Kidney (tissue), 22 donors: ENCODE measurements at places on chromosomes 7 and 10.

DNA sequence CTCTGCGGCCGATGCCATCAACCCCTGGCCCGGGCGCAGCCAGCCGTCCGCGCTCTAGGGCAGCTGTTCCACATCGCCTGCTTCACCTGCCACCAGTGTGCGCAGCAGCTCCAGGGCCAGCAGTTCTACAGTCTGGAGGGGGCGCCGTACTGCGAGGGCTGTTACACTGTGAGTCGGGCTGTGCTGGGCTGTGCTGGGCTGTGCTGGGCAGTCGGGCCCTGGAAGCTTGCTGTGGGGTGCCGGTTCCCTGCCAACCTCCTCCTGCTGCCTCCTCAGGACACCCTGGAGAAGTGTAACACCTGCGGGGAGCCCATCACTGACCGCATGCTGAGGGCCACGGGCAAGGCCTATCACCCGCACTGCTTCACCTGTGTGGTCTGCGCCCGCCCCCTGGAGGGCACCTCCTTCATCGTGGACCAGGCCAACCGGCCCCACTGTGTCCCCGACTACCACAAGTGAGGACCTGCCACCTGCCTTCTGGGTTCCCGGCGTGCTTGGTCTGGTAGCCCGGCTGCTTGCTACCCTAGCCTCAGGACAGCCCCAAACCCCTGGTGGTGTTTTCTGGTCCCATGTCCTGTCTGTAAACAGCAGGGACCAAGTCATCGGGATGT lies 7.5 kb downstream of the ZYX start:
- DNase-seq: no peak

DNA sequence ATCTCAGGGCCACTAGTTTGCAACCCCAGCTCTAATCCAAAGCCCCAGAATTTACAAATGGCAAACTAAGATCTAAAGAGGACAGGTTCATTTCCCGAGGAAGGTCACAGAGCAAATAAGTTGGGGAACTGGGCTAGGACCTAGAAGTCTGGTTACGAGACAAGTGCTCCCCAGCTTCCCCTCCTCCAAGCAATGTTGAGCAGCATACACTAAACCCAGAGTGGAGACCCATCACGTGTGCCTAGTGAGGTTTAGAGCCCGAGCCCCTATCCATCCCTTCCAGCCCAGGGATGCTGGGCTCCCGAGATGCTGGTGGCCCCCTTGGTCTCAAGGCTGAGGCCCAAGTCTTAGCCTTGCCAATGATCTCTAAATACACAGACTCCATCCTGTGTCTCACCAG lies 209.5 kb upstream of the ZMIZ1 start:
- no peak for DNase-seq

DNA sequence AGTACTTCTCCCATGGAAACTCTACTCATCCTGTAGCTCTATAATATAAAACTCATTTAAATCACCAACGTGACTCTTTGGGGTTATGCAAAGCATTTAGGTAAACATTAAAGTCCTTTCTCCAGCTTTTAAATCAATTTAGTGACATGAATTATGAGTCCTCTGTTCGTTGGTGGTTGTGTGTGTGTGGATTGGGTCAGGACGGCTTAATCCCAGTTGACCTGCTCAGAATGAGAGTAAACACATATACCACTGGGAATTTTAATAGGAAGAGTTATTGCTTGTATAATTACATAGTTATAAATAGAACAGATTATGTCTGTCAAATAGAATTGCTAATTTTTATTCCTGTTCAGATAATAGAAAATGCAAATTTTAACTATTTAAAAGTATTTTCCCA lies 30.7 kb upstream of the ADCY1 start:
- DNase-seq: no peak

- DNase-seq: no peak
Observed at GRCh38 chr7:95910341-95910740, 138.0 kb downstream of the DYNC1I1 start.

GRCh38 chr7:149624006-149624405 lies 126.4 kb upstream of the ZNF746 start:
- peak; percentile 79 for DNase-seq

GRCh38 chr7:116426428-116427156 lies 72.9 kb upstream of the CAV2 start:
- DNase-seq: no peak

GRCh38 chr10:113033991-113034390 lies 83.9 kb downstream of the TCF7L2 start:
- DNase-seq: no peak

DNA sequence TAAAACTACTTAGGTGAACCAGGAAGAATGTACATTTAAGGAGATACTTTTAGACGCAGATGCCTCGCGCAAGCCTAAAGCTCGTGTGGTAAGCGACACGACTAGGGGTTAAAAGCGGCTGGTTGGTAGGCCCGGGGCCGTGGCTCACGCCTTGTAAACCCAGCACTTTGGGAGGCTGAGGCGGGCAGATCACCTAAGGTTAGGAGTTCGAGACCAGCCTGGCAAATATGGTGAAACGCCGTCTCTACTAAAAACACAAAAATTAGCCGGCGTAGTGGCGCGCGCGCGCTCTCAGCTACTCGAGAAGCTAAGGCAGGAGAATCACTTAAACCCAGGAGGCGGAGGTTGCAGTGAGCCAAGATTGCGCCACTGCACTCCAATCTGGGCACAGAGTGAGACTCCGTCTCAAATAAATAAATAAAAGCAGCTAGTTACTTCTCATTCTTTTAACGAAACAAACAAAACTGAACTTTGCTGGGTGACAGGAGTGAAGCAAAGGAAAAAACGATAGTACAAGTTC lies 879 bp downstream of the NUDT5 start:
- peak; percentile 47 for DNase-seq

GRCh38 chr10:15251791-15252380 lies 83.4 kb upstream of the NMT2 start:
- no peak for DNase-seq

DNA sequence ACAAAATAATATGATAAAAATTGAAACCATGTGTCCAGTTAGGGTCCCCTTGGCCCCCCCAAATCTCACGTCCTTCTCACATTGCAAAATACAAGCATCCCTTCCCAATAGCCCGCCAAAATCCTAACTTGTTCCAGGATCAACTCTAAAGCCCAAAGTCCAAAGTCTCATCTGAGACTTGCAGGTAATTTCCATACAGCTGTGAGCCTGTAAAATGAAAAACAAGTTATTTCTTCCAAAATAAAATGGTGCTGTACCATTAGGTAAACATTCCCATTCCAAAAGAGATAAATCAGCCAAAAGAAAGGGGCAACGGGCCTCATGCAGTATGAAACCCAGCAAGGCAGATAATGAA lies 51.0 kb upstream of the COBL start:
- no peak for DNase-seq

DNA sequence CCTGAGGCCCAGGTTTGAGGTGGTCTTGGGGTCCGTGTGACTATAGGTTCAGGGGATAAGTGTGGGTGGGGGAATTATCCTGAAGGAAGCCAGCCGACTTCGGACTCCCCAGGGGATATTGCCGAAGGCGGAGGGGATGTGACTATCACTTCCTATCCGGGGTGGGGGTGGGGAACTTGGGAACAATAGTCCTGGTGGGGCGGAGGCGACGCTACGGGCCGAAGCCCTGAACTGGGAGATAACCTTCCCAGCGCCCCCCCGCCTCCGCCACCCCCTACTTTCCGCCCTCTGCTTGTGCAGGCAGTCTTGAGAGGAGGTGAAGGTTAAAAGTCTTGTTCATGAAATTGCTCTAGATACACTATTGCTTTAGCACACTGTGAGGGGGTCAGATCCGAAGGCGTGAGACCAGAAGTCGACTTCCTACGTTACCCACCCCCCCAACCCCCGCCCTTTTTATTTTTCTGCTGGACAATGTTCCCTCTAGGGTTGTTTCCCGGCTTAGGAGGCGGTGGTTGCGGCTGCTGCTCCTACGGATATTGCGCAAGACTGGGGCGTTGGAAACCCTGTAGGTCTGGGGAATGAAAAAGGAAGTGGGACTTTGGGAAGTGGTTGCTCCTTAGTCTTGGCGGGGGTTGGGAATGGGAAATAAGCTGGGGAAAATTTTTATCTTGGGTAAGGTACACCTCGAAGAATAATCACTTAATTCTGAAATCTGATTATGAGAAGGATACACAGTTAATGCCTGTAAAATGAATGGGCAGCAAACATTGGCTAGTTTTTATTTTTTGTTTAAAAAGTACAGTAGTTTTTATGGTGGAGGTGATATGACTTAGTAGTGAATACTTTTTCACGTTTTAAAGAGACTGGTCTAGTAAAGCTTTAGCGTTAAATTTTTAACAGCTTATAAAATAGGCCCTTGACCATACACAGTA lies 1.5 kb downstream of the PTPN12 start:
- peak; percentile 79 for DNase-seq

GRCh38 chr10:36504758-36505157 lies 620.6 kb upstream of the ANKRD30A start:
- DNase-seq: no peak

DNA sequence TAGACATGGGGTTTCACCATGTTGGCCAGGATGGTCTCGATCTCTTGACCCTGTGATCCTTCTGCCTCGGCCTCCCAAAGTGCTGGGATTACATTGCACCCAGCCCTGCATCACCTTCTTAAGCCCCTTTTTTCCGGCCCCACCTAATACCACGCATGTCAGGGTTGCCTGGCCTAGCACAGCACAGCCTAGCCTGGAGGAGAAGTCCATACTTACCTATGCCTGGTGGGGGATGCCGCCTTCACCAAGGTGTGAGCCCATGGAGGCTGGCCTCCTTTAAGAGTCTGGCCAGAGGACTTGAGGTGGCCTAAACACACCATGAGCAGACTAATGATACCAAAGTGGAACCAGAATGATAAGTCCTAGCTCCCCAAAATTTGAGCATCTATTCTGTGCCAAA lies 22.0 kb upstream of the CUX1 start:
- no peak for DNase-seq

DNA sequence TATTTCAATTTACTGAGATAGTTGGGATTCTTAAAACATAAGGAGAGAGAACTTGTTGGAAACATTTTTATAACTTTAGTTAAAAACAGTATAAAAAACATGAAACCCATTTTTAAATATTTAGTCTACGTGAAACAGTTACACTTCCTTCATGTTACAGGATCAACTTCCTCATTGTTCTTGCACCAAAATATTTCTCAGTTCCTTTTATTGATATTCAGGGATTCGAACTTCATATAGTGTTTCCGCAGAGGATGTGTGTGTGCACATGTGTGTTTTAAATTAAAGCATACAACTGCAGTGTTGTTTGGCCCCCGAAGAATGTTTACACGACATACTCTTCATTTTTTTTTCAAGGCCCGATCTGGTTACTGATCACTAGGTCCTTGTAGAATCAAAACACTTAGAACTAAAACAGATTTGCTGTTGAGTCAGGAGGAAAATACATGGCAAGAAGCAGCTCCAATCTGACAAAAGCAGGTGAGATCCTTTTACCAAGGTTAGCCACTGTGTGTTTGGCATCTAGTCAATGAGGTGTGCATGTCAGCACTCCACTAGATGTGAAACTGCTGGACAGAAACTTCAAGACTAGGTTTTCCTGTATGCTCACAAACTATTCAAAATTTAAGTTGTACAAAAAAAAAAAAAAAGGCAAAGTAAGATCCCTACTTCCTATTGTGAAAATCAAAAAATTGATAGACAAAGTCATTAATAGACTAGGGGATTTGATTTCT lies 60.4 kb downstream of the INSYN2A start:
- no peak for DNase-seq

DNA sequence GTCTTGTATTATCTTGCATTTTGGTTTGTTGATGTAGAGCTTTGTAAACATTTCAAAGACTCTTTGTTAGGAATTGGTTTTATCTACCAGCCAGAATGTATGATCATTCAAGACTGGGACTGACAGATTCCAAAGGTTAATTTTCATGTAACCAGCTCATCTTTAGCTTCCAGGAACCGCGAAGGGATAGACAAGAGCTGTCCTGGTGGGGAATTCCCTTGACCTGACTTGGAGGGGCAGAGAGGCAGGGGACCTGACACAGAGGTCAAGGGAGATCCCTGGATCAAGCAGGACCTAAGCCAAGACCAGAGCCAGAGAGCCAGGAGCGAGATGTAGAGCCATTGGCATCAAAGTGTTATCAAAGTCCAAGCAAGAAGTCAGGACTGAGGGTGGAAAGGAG lies 6.6 kb upstream of the LOXL4 start:
- DNase-seq: no peak

- DNase-seq: no peak
Observed at GRCh38 chr7:123872908-123873307, 27.9 kb downstream of the HYAL4 start.

GRCh38 chr7:30276203-30276900 lies 8.0 kb upstream of the ZNRF2 start:
- DNase-seq: peak; percentile 66

DNA sequence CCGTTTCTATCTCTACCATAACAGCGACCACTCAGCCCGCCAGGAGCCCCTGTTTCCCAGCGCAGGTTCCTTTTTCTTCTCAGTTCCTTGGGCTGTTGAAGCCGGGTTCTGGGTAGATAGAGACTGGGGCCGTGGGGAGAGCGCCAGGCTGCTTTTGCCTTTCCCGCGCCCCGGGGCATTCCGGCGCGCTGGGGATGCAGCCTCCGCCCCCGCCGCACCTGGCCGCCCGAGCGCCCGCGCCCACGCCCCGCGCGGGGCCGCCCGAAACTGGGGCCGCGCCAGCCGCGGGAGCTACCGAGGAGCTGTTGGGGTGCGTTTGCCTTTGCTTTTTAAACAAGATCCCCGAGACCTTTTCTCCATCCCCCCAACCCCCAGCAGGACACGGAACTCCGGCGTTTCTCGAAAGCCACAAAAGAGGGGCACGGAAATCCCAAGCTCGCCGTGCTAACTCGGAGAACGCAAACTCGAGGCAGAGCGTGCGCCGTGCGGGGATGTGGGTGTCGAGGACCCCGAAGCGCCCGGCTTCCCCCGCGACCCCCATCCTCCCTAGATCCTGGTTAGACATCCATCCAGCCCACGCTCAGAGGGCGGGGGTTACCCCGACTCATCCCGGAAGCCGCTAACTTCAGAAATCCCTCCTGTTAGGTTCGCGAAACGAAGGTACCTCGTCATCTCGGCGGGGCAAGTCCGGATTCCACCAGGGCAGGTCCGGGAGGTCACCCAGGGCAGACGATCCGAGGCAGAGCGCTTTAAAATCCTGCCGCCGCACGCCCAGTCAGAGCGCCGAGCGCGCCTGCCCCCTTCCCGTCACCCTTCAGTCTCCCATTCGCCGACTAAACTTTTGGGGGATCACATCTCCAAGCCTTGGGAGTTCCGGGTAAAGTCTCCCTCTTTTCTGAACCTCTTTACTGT lies 1.0 kb downstream of the GRM8 start:
- DNase-seq: peak; percentile 15

GRCh38 chr10:58531084-58531695 lies 18.5 kb downstream of the BICC1 start:
- peak; percentile 53 for DNase-seq

DNA sequence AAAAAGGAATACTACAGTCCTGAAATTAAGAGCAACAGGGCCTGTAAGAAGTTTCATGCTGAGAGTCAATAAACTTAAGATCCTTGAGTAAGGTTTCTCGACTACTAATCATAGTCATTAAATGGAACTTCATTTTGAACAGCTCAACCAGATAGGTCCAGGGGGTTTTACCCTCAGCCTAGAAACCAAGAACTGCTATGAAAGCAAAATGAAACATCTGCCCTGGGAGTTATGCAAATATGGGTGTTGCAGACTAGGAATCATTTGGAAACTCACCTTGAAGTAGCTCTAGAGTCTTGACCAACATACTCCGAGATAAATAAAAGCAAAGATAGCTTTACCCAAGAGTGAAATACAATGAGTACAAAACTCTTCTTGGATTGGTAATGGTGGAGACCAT lies 128.0 kb downstream of the HGF start:
- DNase-seq: no peak
